NCI-H2081 (cell line): ENCODE measurements at places on chromosomes 5 and 9.

GRCh38 chr5:50653946-50654345 lies 12.5 kb upstream of the PARP8 start:
- DNase-seq, result no peak

- no peak for DNase-seq
Observed at GRCh38 chr5:133256276-133256675, 204.5 kb downstream of the HSPA4 start.

DNA sequence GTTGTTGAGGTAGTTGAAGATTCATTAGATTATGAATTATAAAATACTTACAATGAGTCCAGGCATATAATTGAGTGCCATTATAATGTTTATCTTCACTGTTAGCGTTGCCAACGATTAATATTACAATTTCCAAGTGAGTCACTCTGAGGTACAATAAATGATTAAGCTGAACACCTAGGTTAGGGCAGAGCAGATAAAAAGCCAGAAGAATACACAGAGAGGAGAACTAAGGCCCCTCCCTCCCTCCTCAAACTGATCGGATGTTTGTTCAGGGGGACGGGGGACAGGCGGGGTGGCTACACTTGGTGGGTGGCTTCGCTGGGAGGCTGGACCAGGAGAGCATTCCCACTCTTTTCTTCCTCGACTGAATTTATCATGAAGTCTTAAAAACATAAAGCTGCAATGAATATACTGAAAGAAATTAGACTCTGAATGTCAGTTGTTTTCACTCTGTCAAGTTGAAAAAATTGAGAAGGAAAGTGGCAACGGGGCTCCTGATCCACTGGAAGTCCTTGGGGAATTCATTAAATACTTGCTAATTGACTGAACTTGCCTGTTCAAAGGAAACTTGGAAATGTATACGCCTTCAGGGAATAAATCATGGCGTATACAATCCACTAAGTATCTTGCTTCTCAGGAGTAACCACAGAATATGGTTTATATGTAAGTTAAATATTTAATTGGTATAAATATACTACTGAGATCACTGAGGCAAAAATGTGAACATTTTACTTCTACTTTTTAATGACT lies 198.1 kb downstream of the TSSK1B start:
- no peak for DNase-seq

- no peak for DNase-seq
Observed at GRCh38 chr5:106966686-106967315, 703.9 kb downstream of the EFNA5 start.

DNA sequence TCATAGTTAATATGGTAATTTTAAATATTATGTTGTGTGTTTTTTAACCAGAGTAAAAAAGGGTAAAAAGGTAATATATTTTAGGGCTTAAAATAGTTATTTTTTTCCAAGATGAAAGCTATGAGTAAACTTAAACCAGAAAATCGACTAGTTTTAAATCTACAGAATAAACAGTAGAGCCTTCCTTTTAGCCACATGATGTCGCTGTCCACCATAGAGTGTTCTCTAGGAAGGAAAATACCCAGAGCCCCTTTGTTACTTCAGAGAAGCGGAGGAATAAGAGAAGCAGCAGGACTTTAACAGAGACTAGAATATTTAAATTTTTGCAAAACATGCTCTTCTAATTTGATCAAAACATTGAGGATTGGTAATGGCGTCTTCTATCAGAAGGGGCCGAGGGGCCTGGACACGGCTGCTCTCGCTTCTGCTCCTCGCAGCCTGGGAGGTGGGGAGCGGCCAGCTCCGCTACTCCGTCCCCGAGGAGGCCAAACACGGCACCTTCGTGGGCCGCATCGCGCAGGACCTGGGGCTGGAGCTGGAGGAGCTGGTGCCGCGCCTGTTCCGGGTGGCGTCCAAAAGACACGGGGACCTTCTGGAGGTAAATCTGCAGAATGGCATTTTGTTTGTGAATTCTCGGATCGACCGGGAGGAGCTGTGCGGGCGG lies at the start of gene PCDHA2:
PCDHA2 (plus strand) TSS at position 258 of the 664 bp plus-strand sequence.
- DNase-seq, result no peak

DNA sequence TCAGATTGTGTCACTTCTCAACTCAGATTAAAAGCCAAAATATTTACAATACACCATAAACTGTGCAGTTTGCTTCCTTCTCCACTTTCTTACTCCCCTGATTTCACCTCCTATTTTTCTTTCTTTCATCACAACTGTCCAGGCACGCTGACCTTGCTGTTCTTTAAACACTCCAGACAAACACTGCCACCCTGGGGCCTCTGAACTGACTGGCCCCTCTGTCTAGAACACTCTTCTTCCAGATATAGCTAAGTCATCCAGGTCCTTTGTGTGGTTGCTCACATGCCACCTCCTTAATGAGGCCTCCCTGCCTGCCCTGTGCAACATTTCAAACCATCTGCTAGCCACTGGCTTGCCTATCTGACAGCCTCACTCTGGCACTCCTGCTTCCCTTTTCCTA lies 46.6 kb downstream of the ATG10 start:
- peak; percentile 50 for DNase-seq

DNA sequence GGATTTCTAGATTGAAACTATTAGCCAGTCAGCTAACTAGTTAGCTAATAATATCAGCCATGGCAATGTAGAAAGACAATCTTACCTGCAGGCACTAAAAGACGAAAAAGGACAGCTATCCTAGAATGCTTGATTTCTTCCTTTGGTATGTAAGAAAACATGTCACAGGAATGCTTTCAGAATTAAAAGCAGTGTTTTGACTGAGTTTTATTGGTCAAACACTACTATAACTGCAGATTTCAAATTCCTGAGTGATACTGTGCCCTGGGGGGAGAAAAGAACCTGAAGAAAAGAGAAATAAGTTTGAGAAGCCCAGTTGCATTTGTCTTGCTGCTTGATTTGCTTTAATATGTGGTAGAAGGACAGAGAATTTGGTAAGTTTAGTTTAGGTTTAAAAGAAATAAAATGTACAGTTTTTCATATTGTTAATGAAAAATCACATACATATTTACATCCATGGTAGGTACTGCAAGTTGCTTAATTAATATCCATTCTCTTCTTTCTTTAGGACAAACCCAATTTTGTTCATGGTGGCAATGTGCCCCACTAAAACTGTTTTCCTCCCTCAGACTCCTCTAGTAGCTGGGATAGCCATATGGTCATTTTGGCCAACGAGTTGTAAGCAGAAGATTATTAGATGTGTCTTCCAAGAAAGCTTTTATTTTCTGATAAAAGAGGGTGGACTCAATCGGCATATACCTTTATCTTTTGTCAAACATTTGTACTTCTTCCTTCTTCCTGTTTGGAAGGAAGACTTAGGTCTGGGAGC lies 4.3 kb upstream of the FAM169A start:
- DNase-seq, result no peak

DNA sequence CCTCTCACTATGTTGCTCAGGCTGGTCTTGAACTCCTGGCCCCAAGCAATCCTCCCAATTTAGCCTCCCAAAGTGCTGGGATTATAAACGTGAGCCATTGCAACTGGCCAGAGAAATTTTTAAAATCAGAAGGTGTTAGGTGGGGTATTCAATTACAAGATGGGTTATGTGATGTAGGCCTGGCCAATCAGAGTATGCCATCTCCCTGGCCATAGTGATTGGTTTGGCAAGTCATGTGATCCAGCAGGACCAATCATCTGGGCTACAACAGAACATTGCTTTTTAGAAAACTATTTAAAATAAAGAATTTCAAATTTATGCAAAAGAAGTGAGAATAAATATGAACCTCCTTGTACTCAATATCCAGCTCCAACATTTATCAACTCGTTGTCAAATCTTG lies 22.4 kb downstream of the NMRK1 start:
- DNase-seq, result no peak

GRCh38 chr9:75432386-75432785 lies 344.1 kb downstream of the OSTF1 start:
- DNase-seq, result no peak

GRCh38 chr5:36502608-36503007 lies 103.8 kb upstream of the SLC1A3 start:
- DNase-seq, result no peak

GRCh38 chr9:38622951-38623350 lies 2.6 kb upstream of the ANKRD18A start:
- DNase-seq, result no peak

DNA sequence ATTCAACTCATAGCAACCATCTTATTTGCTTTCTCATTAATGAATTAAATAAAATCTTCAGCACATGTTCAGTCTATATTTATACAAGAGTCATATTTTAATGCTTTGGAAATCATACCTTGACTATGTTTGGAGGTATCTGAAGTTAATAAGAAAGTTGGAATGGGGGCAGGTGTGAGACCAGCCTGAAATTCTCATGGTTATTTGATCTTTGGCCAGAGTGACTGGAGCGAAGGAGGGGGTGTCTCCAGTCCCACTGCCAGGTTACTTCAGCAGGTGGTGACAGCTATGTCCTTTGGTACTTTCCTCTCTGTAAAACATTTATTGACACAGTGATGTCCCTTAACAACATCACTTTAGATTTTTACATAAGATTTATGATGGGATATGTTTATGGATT lies 318.1 kb upstream of the SGCD start:
- no peak for DNase-seq

DNA sequence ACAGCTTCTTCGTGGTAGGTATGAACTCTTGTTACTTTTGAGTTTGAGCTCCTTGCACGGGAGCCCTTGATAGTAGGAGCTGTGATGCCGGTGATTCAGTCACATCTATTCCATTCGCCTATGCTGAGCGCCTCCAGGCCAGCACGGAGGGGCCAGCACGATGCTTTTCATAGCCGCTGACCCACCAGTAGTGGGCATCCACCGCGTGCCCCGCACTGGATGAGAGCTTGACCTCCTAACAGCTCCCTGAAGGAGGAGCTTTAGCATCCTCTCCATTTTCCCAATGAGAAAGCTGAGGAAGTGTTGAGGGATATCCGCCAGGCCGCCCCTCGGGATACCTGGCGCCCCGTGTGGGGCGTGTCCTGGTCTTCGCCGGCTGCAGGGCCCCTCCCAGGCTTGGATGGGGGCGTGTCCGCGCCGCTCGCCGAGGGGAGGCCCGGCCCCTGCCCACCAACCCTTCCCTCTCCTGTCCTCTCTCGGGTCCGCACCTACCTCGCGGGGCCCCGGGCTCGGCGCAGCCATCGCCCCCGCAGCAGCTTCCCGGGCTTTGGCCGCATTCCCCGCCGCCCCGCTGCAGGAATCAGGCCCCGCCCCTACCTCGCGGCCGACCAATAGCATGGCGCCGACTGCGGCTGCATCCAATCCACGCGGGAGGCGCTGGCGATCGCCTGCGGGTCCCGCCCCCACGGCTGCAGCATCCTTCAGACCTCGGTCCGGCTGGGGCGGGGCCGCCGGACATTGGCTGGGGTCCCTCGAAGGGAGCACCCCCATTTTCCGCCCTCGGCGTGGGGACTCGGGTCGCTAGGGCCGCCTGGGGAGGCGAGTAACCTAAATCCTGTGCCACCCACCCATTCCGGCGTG lies at the start of gene PIP5KL1:
PIP5KL1 (minus strand) TSS at position 547 of the 861 bp plus-strand sequence; CDS start at position 522, 25 bp downstream.
- peak; percentile 78 for DNase-seq

DNA sequence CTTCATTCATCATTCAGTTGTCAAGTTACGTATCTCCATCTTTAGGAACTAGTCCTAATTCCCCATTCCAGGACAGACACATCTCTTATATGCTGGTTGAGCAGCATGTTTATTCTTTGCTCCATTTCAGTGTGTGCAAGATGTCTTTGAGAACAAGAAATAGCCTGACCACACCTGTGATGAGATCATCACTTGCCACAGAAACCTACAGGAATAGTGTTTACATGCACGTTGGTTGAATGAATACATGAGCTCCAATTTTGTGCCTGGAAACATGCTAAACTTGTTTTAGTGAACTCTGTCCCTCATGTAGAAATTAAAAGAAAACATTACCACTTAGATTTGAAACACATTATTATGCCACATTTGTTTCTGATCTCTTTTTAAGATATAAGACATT lies 489.1 kb downstream of the CDH18 start:
- DNase-seq, result no peak

- no peak for DNase-seq
Observed at GRCh38 chr9:123069010-123069481, 35.6 kb downstream of the GPR21 start.

- DNase-seq, result no peak
Observed at GRCh38 chr9:114731701-114732100, 49.7 kb upstream of the TEX48 start.

GRCh38 chr9:127162046-127162863 lies 39.8 kb upstream of the ANGPTL2 start:
- DNase-seq, result no peak

GRCh38 chr5:87340716-87341115 lies 72.0 kb downstream of the CCNH start:
- DNase-seq, result no peak

DNA sequence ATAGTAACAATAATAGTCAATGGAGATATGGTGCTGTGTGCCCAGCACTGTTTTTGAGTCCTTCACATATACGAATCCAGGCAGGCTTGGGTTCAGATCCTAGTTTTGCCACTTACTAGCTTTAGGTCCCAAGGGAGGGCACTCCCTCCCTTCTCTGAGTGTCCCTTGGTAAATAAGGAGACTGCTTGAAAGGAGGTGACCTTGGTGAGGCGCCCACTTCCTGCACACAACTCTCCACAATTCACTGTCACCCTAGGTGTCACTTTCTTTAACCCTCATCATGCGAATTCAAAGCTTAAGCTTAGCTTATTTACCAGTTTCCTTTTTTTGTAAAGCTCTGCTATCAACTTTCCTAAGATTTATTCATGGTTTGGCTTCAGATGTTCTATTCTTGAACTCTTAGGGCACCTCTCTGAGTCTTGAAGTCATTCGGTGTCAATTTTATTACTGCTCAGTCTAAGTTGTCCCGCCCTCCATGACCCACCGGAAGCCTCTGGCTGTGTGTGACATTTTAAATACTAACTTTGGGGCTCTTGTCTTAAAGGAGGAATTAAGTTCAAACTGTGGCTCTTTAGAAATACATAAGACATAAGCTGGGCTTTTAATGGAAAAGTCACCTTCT lies 170.7 kb upstream of the ZNF618 start:
- DNase-seq, result no peak

GRCh38 chr9:133888048-133888808 lies 103.9 kb downstream of the VAV2 start:
- DNase-seq, result peak; percentile 86

- no peak for DNase-seq
Observed at GRCh38 chr5:52693280-52693679, 94.4 kb upstream of the ITGA1 start.

GRCh38 chr5:170266570-170267381 lies 30.8 kb downstream of the LCP2 start:
- DNase-seq, result no peak

DNA sequence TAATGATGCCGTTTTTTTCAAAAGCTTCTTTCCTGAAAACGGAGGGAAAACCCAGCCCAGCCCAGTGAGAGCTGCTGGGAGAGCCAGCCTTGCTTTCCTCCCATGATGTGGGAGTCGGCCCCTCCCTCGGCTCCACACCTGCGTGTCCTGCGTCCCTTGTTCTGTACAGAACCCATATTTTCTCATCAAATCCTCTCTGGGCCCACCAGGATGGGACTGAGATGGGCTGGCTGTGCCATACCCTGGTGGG lies 8.9 kb downstream of the FLT4 start:
- DNase-seq, result no peak

- no peak for DNase-seq
Observed at GRCh38 chr5:15160091-15160490, 288.5 kb upstream of the ANKH start.
